Occipital lobe (tissue), 3 donors: ENCODE measurements at places on chromosomes 3 and 15. TPM values are rescaled to one million over a fixed set of nuclear protein-coding genes. Genes with fewer than 3 reads are reported as not detected.

The ATRIP gene
- 5.9 TPM for total RNA-seq

DNA sequence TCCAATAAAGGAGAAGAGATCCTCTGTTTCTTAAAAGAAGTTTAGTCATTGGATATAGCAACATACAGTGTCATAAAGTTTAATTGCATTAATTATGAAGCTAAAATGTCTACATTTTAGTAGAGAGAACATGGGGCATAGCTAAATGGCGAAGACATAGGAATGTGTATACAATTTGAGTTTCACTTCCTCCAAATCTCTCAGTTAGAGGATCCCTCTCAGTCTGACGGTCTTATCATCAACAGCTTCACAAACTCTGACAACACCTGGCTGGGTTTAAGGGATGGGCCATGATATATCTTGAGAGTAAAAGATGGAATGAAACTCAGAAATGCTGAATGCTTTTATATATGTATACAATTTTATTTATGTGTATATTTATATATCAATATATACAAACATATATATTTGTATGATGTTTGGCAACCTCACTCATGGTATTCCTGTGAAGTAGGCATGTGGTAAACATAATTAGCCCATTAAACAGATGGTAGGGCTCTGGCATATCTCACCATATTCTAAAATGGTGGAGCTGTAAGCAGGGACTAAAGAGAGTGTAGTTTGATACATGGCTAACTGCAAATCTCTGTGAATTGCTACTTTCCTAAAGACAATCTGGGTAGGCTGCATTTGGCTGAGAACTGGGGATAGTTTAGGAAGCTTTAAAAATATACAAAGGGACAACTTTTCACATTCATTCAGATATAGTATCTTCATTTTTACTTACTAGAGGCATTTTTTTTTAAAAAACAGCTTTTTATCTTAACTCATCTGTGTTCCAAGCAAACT is 111.6 kb downstream of the TIGIT start:
- no peak for DNase-seq

GRCh38 chr15:42456971-42457370 is 34.0 kb downstream of the ZNF106 start:
- no peak for DNase-seq

DNA sequence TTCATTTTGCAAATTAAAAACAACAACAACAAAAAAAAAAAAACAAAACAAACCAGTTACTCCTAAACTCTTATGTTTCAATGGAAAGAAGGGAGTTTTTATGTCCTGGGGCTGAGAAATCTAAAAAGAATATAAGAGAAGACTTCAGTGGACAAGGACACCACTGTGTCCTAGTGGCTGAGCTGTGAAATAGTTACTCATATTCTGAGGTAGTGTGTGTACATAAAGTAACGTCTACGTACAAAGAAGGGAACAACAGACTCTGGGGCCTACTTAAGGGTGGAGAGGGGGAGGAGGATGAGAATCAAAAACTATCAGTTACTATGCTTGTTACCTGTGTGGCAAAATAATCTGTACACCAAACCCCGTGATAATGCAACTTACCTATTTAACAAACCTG is 6.0 kb upstream of the TP53BP1 start:
- no peak for DNase-seq

The LAMB2 gene
- 47.6 TPM for total RNA-seq

DNA sequence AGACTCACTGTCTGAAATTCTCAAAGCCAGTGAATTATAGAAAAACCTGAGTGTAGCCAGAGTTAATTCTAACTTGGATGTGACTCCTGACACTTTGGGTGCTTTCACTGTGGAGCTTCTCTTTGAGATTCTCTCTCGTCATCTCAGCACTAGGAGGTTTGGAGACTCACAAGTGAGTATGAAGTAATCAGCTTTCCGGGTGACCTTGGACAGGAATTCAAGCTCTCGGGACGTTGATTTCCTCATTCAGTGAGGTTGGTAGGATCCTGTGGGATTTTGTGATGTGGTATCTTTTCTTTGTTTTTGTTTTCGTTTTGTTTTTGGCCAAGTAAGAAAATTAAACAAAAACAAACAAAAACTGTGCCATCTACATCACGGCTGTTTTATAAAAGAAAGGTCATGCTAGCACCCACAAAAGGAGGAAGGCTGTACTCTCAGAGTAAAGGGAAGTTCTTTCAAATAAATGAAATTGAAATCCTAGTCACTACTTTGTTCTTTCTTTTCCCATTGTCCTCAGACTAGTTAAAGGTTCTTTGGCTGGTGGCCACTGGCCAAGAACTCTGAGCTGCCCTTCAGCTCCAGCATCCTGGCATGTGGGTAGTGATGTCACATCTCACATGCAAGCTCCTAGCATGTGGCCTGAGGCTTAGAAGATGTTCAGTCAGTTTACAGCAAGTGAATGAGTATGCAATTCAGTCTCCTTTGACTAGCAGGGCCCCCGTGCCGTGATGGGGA is 263.3 kb upstream of the TPM1 start:
- DNase-seq, result no peak

The GPR87 gene
- not detected for total RNA-seq

GRCh38 chr3:82281205-82281604 is 519.8 kb upstream of the GBE1 start:
- DNase-seq, result no peak

DNA sequence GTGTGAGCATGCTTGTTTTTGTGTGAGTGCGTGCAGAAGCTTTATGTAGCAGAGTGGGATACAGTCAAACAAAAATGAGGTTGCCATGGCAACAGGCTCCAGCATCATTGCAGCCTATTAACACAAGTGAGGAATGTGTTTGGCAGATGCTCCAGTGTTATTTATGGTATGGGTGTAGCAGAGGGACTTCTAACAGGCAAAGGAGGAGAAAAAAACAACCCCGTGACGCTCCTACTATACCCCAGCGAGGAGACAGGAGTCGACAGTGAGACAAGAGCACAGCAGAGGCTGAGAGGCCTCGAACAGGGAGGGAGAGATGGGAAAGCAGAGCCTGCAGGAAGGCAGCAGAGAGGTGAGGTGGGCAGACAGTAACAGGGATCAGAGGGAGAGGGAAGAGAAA is 4.9 kb downstream of the ADCY5 start:
- DNase-seq, result peak; percentile 80

DNA sequence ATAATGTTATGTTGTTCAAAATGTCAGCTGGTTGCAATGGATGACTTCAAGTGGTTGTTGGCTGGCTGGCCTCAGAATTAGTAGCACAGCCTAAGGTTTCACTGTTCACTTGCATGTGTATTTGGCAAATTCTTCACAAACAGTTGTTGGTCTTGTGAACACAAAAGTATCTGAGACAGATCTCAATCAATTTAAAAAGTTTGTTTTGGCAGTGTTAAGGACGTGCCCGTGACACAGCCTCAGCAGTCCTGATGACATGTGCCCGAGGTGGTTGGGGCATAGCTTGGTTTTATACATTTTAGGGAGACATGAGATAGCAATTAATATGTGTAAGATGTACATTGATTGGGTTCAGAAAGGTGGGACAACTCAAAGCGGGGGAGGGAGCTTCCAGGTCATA is 436.0 kb downstream of the AGBL1 start:
- no peak for DNase-seq

The MINDY4B gene
- total RNA-seq, result not detected
